ENCODE measurements at places on chromosomes 1 and 21. TPM values are rescaled to one million over a fixed set of nuclear protein-coding genes. Genes with fewer than 3 reads are reported as not detected.

GRCh38 chr21:30793581-30794314 lies 19.3 kb downstream of the KRTAP8-1 start:
- no peak for DNase-seq

GRCh38 chr1:44220755-44221154 lies 7.5 kb downstream of the DMAP1 start:
- DNase-seq: no peak

DNA sequence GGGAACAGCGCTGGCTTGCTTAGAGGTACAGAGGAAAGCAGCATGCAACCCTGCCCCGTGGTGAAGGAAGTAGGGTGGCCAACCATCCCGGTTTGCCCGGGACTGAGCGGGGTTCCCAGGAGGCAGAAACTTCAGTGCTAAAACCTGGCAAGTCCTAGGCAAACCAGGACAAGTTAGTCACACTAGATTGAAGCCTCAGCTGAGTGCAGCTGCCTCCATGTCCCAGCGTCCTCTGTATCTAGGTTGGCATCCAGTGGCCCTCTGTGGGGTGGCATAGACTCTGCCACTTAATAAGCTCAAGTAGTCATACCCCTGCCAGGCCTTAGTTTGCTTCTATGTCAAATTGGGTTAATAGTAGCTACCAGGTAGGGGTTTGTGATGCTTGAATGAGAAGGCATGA lies 67.1 kb downstream of the ATP2B4 start:
- DNase-seq: no peak

- DNase-seq: no peak
Measured at GRCh38 chr1:3676581-3677470, 24.5 kb downstream of the TP73 start.

The GNG4 gene
- polyA plus RNA-seq: 0.28 TPM

The PLPPR4 gene
- 8.8 TPM for polyA plus RNA-seq

The LRRC40 gene
- polyA plus RNA-seq: 14.8 TPM

DNA sequence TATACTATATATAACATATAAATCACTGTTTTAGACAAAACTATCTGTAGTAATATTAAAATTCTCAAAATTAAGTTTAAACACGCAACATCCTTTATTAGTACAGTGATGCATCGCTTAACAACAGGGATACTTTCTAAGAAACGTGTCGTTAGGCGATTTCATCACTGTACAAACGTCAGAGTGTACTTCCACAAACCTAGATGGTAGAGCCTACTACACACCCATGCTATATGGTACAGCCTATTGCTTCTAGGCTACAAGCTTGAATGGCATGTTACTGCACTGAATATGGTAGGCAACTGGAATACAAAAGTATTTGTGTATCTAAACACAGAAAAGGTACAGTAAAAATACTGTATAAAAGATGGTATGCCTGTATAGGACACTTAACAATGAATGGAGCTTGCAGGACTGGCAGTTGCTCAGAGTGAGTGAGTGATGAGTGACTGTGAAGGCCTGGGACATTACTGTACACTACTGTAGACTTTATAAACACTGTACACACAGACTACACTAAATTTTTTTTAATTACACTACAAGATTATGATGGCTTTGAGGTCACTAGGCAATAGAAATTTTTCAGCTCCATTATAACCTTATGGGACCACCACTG lies 10.5 kb downstream of the FOXJ3 start:
- DNase-seq: no peak

DNA sequence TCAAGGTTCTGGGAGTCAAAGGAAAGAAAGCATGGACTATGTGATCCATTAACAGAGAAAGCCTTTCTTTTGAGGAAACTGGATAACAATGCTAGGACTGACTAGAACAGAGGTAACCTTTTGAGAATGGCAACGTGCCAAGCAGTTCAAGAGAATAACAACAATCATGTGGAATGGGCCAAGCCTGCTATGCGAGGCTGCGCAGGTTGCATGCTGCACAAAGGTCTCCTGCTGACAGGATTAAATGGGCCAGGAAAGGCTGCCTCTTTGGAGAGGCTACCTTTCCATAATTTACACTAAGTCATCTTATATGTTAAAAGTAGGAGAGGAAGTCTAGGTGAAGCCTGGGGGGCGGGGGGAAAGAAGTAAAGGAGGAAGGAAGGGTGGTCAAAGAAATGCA lies 5.8 kb downstream of the PCNX2 start:
- no peak for DNase-seq

The ADAMTS1 gene
- polyA plus RNA-seq: 15.0 TPM

The KRTAP11-1 gene
- not detected for polyA plus RNA-seq

DNA sequence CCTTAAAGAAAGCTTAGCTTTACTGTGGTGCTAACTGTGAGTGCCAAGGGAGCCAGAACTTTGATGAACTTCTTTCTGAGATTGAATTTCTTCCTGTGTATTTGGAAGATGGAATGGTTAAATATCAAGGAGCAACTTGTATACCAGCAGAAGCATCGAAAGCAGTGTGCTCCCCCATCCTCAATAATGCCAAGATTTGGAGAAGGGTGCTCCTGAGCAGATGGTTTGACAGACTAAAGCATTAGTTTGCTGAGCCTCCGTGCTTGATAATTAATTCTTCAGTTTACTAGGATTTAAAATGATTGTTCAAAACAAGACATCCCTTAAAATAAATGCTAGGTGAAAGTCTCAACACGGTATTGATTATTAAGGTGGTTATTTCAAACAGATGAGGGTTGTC lies 42.4 kb upstream of the AKT3 start:
- DNase-seq: no peak

GRCh38 chr1:237712586-237713157 lies 178.1 kb downstream of the ZP4 start:
- peak; percentile 25 for DNase-seq

DNA sequence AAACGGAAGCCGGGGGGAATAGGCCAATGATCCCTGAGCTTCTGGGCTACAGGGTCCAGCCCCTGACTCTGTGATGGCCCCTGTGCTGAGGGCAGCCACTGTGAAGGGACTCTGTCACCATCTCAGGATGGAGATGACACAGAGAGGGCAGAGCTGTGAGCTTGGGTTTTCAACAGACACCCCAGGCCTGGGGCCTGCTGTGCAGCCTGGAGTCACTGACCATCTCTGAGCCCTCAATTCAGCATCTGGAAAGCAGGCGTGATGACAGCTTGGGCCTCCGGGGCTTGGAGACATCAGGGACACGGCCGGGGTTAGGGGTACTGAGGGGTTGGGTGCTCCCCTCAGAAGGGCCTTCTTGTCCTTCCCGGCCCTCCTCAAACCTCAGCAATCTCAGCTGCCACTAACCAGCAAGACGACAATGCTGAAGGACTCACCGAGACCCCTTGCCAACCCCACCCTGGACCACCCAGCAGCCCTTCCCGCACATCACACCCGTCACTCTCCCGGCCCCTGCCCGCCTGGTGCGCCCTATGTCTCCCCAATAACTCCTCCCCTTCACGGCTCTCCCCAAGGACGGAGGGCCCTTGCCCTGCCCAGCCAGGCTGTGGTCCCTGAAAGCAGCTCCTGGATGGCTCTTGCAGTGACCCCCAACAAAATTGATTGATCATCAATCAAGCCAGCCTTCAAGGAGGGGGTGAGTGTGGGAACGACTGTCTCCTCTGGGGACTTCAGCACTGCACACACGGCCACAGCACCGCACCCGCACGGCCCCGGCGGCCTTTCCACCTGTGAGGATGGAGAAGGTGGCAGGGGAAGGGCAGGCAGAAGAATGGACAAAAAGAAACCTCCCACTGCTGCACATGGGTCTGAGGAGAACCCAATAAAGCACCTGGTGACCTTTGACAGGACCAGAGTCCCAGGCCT lies 4.3 kb downstream of the MEGF6 start:
- no peak for DNase-seq

- no peak for DNase-seq
Measured at GRCh38 chr1:169933984-169934725, 40.5 kb upstream of the SCYL3 start.

- DNase-seq: no peak
Measured at GRCh38 chr21:46052703-46053651, 44.9 kb upstream of the COL6A2 start.

All from hindlimb muscle (tissue), 1 donor.